SHP77 treated with DMSO at 0.1 percent for 48 hours (cell line): ENCODE measurements at places on chromosomes 12 and 14.

DNA sequence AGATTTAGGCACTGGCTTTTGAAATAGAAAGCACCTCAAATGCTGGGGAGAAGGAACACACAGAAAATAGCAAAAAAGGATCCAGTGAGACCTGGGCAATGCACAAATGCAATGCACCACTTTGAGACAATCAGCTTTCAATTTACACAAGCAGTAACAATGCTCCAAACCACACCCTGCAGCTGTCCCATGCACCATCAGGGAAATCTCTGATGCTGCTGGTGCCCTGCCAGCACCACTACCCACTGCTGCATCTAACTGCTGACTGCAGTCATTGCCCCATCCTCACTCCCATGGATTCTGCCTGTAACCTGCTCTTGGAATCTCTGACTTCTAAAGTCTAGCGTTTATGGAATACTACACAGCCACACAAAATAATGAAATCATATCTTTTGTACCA lies 21.0 kb upstream of the HMGA2 start:
- DNase-seq: no peak

DNA sequence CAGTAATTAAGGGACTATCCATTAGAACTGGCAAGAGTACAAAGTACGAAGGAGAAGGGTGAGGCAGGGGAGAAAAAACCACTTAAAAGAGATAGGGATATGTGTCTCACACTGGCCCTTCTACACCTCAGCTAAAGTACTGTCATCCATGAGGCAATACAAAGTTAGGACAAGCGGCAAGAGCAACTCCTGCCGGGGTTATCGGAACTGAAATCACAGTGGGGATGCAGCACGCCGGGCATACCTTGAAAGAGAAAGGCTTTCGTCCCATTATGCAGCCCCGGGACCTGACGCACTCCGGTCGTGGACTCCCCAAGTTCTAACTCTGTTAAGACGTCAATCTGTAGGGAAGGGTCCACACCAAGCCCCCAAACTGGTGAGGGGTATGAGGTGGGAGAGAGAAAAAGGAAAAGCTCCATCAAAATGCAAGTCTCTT lies 1.1 kb downstream of the NELL2 start:
- DNase-seq: no peak

DNA sequence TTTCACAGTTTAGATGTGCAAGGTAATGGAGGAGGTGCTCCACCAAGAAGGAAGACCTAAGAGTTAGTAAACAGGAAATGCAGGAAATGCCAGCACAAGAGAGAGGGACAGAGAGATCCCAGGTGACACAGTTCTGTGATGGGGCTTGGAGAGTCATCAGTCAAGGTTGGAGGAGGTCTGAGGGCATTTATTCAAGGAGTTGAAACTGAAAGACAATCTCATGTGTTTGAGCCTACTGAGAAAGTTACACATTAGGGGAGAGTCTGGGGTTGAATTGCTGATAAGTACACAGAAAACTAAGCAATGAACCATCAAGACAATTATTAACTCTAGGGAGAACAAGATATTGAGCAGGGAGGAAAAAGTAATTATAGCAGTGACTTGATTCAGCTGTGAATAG lies 138.5 kb downstream of the ANO6 start:
- DNase-seq: no peak

DNA sequence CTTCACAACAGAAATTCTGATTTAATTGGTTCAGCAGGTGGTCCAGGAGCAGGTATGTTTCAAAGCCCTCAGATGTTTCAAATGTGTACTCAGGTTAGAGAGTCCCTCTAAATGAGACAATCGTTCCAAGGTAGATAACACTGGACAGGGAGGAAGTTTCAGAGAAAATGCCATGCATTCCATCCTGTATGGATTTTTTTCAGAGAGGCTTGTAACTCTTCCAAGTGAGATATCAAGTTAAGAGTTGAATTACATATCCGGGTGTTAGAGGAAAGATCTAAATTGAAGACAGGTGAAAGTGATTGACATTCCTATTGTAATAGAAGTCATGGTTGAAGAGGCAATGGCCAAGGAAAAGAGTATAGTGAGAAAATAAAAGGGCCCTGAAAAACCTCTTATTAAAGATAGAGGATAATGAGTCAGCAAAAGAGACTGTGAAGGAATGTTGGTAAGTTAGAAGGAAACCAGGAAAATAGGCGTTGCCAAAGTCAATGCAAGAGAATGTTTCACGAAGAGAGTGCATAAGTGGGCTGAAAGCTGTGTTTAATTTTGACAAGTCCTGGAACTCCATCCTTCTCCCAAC lies 105.8 kb downstream of the BMP4 start:
- no peak for DNase-seq

DNA sequence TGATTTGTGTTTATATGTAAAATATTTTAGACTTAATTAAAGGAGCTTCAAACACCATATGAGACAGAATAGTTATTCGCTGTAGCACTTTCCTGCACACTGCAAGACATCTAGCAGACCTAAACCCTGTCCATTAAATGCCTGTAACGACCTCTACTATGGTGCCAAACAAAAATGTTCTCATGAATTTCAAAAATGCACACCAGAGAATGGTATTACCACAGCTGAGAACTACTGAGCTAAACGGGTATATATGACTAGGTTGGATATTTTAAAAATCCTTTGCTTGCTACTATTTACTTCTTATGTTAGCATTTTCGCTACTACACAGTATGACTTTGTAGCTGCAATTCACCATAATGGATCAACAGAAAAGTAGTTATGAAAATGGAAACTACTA lies 34.8 kb downstream of the SPPL3 start:
- DNase-seq: no peak

- DNase-seq: no peak
These were observed 197.0 kb downstream of the DAD1 start for GRCh38 chr14:22391908-22392565.

DNA sequence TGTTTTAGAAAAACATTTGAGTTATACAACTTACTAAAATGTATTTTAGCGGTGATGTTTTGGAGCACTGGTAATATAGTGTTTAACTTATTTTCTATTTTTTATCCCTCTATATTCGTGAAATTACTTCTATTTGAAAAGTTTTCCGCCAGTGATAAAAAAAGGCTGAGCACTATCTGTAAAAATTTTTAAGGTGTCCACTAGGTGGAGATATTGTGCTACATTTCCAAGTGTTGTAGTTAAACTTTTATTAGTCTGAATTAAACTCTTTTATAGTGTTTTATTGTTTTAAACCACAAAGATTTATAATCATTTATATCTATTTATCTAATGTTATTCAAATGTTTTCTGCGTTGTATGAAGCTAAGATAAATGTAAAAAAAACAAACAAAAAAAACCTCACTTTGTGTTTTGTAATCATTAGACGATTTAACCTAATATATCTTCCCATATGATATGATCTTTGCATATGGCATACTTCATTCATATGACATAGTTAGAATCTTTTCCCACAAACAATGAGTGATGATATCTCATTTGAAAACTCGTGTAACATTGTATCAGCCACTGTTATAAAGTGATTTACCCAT lies 11.8 kb downstream of the ALG10B start:
- DNase-seq: peak; percentile 19

- DNase-seq: no peak
These were observed 226.8 kb upstream of the RGS6 start for GRCh38 chr14:71705460-71705859.

DNA sequence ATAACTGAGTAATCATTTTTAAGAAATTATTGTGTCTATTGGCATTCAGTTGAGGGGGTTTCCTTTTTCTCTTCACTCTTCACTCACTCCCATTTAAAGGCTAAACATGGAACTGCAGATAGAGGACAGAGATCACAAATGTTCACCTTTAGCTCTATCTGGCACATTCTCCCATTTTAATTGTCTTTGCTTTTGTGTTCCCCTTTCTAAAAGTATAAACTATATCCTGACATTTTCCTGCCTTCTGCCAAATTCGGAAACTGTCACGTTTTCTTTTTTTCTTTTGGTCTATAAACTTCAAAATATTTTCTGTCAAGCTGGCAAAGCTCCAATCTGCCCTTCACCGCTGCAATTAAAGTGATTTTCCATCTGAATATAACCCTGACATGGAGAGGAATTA lies 219.8 kb upstream of the CDKN3 start:
- no peak for DNase-seq

DNA sequence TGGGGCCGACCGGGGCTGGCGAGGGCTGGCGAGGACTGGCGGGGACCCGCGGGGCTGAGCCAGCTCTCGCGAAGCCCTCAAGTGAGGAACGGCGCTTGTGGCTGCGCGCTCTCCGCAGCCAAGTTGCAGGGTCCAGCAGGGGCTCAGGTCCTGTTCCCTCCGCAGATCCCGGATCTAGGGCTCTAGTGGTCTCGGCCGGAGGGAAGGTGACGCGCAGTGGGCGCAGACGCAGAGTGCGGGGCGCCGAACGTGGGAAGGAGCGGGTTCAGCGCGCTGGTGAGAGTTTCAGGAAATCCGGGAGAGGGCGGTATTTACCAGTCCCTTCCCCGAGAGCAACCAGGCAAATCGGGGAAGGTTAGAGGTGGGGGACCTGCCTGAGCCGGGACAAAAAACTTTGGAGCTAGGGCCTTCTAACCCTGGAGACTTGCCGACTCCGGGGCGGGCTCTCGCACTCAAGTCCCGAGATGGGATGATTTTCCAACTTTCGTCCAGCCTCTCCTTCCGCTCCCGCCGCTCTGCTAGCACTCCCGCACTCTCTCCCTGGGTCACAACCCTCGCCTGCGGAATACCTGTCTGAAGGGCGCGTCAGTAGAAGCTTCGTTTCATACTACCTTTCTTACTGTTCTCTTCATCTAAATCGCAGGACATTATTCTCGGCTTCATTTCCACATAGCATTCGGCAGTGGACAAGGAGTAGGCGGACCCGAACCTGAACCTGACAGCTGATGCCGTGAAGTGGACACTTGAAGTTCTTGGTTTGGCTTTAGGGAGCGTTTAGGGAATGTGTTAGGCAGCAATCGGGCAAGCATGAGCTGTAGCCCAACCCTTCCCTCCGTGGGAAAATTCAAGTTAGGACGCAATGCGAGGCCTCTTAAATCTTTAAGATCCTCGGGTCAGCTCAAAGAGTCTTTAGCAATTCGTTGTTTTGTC lies 13.6 kb upstream of the PAX9 start:
- peak; percentile 70 for DNase-seq

GRCh38 chr12:132766380-132767085 lies 4.9 kb upstream of the ANKLE2 start:
- no peak for DNase-seq

DNA sequence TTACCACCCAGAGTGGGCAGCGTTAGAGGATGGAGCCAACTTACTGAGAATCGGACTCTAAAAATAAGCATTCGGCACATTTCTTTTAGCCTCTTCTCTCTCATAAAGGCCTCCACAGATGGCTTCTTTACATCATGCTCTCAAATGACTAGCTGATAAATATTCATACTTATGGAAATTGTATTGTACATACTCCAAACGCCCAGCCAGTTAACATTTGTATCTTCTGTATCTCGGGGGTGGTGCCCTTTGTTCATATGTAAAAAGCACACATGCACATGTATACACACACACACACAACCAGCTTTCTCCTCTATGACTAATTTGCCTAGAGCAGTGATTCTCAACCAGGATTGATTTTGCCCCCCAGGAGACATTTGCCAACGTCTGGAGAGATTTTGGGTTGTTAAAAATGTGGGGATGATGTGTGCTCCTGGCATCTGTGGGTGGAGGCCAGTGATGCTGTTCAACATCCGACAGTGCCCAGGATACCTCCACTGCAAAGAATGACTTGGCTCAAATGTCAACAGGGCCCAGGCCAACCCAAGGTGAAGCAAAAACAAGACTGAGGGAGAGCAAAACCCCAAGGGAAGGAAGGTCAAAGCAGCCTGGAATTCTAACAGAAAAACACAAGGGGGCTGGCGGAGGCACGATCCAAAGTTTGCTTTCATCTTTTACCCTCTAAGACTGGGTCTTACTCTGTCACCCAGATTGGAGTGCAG lies 15.2 kb upstream of the CDK2AP1 start:
- no peak for DNase-seq

DNA sequence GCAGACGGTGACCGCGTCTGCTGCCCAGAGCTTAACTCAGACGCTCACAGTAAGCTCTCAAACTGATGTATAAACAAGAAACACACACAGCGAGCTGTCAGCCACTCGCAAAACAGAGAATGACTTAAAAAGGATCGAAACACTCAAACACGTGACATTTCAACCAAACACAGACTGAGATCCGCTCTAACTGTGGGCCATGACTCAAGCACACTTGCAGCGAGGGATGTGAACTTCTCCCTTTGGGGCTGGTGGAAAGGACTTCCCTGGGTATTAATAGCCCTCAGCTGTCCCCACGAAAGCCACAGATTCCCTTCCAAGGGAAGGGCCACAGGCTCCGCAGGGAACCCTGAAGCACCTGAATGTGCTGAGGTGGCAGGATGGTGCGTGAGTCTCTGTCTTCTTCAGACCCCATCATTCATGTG lies 29.1 kb downstream of the CCDC88C start:
- no peak for DNase-seq

DNA sequence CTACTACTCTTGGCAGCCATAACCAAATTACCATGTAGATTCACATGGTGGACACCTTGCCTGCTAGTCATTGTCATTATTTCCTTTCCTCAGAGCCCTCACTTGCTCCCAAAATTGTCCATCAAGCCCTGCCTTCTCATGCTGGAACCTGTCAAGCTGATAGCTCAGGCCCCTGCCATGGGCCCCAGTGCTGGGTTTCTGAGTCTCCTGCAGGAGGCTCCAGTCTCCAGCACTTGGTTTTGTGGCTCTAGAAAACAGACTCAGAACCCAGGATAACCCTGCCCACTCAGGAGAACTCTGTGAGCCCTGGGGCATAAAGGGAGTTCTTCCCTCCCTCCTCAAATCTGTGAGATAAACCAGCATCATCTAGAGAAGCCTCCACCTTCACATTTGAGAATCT lies 10.8 kb downstream of the KRT71 start:
- no peak for DNase-seq

- no peak for DNase-seq
These were observed 332.3 kb downstream of the TMEM121 start for GRCh38 chr14:105858676-105859025.

DNA sequence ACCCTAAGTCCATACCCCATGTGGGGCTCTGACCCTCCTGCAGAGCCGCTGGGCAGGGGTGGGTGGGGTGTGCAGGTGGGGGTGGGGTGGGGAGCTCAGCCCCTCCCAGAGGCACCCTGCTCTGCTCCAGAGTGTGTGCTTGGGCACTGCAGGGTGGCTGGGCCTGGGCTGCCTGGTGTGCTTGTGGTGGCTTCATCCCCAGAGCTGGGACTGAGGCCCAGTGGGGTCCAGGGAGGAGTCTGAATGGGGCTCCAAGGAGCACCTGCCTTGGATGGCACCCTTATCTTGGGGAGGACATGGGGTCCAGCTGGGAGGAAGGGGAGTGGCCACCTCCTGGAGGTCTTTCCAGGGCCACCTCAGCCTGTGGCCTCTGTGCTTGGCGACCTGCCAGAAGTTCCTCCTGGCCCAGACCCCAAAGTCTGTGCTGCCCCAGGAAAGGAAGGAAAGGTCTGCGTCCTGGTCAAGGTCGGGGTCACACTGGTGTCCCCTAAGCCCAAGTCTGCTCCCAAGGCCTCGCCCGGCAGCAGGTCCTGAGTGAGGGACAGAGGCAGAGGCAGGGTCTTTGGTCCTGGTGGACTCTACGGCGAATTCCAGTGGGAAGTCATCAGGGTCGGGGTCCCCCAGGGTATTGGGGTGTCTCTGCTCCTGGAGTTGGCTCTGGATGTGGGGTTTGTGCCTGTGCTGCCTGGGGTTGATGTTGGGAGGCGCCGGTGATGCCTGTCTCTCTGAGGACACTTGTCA lies 373.4 kb downstream of the TMEM121 start:
- no peak for DNase-seq

- DNase-seq: no peak
These were observed 118.9 kb downstream of the SUDS3 start for GRCh38 chr12:118495296-118495695.

GRCh38 chr12:111406474-111407376 lies 1.0 kb downstream of the SH2B3 start:
- DNase-seq: no peak

- DNase-seq: no peak
These were observed 539.9 kb upstream of the SEL1L start for GRCh38 chr14:82073547-82073946.
